ENCODE measurements at places on chromosomes 1 and 21.

DNA sequence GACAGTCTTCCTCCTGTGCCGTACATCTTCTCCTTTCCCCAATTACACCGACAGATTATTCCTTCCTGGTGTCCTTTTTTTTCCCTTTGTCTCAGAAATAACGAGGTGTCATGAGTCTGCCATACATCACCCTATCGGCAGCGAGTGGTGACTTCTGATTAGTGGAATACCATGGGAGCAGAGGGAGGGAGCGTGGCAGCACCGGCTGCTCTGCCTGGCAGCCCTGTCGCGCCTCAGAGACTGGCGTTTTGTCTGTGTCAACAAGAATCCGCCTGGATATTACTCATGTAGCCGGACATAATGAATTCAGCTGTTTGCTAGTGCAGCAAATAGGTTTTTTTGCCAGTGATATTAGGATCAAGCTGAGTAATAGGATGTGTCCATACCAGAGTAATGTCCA, 51.8 kb downstream of the UTP25 start:
- DNase-seq: no peak

GRCh38 chr1:202122639-202123335, at the start of gene GPR37L1:
TSS of gene GPR37L1 (plus strand) at chr1:202122917. CDS start at chr1:202122964, 47 bp downstream.
- no peak for DNase-seq

DNA sequence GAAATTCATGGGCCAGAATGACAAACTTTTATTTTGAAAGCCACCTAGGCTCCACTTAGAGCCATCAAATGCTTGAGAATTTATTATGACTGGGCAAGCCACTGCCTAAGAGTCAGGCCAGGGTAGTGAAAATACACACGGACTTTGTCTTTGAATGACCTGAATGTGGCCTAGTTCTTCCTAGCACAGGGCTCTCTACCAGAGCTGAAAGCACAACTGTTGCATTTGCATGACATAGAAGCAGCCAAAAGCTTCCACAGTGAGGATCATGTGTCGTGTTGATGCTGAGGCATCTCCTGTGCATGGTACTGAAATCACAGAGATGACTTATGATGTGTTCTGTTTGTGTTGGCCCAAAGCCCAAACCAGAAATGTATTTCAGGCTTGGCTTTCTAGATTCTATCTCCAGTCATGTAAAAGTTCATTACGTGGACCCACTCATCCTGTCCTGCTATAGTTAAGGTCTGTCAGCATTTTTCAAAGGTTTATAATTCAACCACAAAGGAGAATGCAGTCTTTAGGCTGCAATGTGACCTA, 164.0 kb upstream of the UBE2U start:
- DNase-seq: no peak

DNA sequence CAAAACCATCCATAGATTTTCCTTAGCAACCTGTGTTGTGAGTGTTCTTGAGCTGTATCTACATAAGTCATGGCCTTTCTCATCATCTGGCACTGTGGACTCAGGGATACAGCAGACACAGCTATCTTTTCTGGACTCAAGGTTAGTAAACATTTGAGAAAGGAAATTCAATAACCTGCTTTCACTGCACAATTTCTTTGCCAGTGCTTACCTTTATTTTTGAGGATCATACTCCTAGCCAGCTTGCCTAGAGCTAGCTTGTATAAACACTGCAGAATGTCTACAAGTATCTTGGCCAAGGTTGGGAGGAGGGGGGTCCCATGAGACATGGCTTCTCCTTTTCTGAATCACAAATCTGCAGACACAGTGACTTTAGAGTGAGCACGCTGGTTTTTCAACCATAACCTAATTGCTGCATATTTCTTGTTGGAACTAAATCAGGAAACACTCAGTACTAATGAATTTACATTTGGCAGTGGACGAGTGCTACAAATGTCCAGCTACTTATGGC, 27.2 kb downstream of the ADAMTS5 start:
- DNase-seq: no peak

DNA sequence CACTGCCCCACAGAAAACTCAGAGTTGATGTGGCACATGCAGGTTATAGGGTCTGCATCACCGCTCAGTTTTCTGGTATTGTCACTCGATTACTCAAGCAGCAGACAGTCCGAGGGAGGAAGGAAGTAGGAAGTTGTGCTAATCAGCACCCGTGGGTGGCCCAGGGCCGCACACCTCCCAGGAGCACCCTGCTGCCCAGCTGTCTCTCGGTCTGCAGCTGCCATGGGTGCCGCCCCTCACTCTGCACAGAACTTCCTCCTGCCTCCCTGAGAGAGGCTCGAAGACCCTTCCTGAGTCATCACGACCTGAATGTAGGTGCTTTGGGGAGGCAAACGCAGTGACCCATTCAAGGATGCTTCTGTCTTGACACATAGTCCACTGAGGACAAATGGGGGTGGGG, 4.2 kb upstream of the TFF3 start:
- DNase-seq: peak; percentile 27

Measured in hematopoietic multipotent progenitor cell treated with erythropoietin and hydrocortisone succinate and interleukin-3 and kit ligand, for 6 days (in vitro differentiated cells).